NCI-H1417 treated with DMSO at 0.1 percent for 48 hours (cell line): ENCODE measurements at places on chromosomes 1 and 21.
A peak's percentile ranks its signal among the peaks of the same experiment; 100 is the strongest.

DNA sequence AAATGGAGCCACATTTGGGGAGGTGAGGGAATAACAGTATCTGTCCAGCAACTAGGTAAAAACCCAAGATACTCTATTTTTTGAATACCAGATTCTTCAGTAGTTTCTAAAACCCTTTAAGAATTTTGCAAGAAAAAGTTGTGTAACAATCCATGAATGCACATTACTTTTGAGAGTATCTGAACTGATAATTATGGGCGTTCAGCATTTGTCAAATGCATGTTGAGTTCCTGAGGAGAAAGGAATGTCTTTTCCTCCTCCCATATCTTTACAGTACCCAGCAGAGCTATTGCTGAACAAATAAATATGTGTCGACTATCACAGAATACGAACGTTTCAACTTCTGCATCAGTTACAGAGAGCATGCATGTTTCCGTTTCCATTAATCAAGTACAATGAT, 104.5 kb downstream of the PCNX2 start:
- DNase-seq: no peak

DNA sequence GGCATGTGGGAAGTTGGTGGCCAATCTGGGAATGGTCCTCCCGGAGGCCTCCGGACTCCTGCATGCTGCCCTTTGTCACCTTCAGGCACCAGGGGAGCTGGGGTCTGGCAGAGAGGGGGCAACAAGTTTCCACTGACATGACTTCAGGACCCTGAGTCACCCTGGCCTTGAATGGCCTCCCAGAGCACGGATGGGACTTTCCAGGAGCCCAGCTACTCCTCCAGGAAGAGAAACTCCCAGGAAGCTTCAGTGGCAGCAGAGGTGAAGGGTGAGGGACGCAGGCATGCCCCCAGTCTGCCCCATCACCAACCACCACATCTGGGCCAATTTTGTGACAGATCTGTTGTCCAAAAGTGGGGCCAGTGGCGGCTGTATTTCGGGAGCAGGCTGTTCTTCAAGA, 55.9 kb upstream of the WASF2 start:
- DNase-seq: no peak

- DNase-seq: no peak
These were observed at the start of gene CDC42SE1 for GRCh38 chr1:151059109-151060006. CDC42SE1 (minus strand) TSS chr1:151059622; CDS start chr1:151055730, 3,892 bp downstream.

DNA sequence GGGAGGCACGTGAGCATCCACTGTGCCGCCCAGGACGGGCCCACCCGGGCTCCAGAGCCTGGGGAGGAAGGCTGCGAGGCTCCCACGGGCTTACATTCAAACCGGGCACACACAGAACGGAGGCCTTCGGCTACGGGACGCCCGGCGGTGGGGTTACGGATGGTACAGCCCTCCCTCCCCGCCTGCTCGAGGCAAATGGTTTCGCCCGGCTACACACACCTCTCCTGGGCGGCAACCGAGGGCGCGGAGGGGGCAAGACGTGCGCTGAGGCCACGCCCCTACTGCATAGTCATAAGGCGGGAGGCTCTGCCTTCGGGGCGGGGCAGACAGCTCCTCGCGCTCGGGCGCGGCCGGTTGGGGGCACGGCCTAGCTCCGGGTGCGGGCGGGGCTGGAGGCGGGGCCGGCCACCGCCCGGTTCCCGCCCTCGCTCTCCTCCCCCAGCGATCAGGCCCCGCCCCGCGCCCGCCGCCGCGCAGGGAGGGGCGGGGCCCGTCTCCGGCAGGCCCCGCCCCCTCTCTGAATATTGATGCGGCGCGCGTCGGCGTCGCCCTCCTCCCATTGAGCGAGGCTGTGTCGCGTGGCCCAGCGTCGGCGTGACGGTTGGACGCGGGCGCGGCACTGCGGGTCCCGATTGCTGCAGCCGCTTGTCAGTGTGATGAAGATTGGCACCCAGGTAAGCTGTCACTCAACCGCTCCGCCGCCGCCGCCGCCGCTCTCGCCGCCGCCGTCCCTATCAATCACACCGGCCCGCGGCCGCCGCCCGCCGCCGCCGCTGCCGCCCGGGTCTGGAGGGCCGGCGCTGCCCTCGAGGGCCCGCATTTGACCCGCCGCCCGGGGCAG, at the start of gene PKNOX1:
TSS of gene PKNOX1 (plus strand) at position 572 of the 841 bp plus-strand sequence. CDS start 29,820 bp downstream, outside the sequence.
- peak; percentile 96 for DNase-seq

GRCh38 chr1:15231714-15232201, 15.3 kb upstream of the FHAD1 start:
- no peak for DNase-seq

GRCh38 chr1:175208773-175209492, 16.4 kb upstream of the KIAA0040 start:
- DNase-seq: no peak

- no peak for DNase-seq
These were observed 393 bp downstream of the ELAPOR1 start for GRCh38 chr1:109114342-109114674.

DNA sequence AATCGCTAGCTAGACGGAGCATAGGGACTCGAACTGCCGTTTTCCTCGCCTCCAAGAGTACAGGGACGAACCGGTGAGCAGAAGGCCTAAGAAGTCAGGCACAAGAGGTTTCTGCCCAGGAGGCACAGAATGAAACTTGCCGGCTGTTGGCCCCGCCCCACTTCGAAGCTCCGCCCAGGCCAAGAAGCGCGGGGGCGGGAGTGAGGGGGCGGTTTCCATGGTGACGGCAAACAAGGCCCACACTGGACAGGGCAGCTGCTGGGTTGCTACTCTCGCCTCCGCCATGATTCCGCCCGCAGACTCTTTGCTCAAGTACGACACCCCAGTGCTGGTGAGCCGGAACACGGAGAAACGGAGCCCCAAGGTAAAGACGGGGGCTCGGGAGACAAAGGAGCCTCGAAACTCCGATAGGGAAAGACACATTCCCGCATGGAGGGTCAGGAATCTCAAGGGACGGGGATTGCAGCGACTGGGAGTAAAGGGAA, at the start of gene DNALI1:
TSS of gene DNALI1 (plus strand) at position 229 of the 485 bp plus-strand sequence. CDS start at position 284, 55 bp downstream.
- peak; percentile 27 for DNase-seq

DNA sequence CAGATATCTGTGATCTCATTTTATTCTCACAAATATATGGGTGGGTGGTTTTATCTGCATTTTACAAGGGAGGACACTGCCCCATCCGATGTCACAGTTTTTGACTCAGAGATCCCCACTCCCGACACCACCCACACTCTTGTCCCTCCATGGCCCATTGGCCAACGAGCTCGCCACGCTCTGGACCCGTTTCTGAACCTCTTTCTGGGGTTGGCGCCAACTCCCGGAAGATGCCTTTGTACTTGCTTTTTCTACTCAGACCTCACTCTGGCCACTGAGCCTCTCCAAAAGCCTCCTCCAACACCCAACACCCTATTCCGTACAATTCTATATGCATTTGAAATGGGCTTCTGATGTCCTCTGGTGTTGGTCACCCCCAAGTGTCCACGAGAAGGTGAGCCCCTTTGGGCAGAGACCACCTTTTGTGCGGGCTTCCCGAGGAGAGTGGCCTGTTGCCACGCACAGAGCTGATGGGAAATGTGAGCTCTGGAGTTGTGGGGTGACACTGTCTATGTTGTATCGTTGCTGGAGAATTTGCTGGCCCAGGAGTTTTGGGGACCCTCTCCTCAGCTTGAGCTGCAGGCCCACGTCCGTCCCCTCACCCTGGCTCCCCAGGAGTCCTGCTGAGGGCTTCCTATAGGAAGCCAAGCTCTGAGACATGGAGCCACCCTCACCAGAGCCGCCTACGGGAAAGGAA, 366.9 kb upstream of the VAMP3 start:
- no peak for DNase-seq

- no peak for DNase-seq
These were observed 151.7 kb downstream of the HLX start for GRCh38 chr1:221030990-221031389.

- DNase-seq: no peak
These were observed 33.9 kb downstream of the LRRC40 start for GRCh38 chr1:70171512-70171911.

DNA sequence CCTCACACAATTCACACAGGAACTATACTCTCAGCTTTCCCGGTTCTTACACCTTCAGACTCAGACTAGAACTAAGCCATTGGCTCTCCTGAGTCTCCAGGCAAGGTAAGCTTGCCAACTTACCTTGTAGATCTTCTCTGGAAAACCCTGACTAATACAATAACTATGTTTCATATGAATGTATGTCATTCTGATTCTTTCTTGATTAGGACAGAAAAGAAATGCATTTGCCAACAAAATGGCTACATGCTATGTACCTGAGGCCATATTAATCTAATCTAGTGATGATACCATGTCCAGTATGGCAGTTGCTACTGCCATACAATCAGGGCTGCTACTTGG, 9.8 kb upstream of the ZSWIM5 start:
- DNase-seq: no peak
